ENCODE measurements at places on chromosomes 7 and 10.

GRCh38 chr10:130560116-130560515 lies 423.9 kb downstream of the GLRX3 start:
- no peak for DNase-seq

DNA sequence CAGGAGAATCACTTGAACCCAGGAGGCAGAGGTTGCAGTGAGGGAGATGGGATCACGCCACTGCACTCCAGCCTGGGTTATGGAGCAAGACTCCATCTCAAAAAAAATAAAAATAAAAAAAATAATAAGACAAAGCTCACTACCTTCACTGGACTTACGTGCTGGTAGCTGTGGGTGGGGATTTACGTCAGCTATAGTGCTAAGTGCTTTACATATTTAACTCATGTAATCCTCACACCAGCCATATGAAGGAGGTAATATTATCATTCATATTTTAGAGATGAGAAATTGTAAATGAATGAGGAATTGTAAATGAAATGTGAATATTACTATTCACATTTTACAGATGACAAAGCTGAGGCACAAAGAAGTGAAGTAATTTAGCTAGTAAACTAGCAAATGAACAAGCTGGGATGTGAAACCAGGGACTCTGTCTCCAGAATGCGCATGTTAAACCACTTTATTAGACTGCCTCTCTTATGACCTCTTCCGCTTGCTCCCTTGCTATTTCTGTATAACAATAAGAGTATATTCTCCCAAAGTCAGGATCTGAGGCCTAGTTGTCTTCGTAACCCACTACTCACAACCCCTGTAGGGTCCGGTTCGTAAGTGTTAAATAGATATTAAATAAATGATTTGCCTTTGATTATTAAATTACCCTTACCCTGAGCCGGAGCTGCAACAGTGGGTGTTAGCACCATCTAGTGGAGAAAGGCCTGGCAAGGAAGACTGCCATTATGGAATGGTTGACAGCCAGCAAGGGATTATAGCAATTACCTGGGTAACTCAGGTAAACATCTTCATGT lies 70.2 kb downstream of the HTR7 start:
- DNase-seq = peak; percentile 21

DNA sequence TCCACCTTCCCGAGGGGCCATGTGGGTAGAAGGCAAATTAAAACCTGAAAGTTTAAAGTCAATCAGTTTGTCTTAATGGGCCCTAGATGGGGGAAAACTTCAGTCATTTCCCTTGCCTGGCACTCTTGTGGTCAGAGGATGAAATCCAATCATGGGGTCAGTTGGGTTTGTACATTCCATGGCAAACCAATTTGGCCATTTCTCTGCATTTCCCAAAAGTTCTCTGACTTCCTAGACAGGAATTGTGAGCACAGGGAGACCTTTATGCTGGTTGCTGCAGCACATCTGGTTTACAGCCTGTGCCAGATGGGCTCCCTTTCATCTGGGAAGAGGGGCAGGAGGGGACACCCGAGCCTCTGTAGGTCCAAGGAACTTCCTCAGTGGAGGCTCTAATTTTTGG lies 113.0 kb downstream of the CYP26A1 start:
- DNase-seq = no peak

DNA sequence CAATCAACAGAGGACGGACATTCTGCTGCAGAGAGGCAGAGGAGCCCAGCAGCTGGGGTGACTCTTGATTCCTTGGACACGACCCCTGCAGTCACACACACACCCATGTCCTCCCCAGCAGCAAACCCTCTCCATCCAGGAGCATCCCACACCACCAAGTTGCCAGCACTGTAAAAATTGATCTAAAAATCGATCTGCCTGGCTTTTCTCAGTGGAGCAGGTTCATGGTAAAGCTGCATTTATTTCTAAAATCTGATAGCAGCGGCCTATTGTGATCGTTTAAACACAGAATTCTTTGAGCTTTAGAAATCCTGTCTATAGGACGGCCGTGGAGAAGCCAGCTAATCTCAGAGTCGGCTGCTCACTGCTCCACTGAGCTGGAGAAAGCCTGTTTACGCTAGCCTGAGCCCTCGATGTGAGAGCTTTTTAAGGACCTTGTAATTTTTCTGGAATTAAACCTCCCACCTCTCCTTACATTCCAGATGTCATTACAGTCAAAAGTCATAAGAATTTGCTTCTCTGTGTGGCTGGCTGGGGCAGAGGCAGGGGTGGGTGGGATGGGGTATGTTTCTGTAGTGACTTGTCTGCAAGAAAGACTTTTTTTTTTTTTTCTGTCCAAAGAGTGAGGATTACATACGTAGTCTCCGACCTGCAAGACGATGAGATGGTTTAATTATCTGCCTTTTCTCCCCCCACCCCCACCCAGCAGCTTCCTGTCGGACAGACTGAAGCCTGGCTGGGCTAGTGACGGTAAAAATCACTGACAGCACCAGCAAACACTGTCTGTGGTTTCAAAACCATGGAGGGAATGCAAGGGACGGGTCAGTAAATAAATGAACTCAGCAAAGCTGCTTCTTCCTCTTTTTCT lies 31.6 kb downstream of the TRIM8 start:
- DNase-seq = peak; percentile 50

GRCh38 chr7:129859183-129859582 lies 93.6 kb downstream of the UBE2H start:
- no peak for DNase-seq

- DNase-seq = no peak
Observed at GRCh38 chr7:27202862-27203134, 2.9 kb upstream of the HOXA13 start.

GRCh38 chr10:86443069-86443468 lies 76.5 kb upstream of the GRID1 start:
- DNase-seq = no peak

DNA sequence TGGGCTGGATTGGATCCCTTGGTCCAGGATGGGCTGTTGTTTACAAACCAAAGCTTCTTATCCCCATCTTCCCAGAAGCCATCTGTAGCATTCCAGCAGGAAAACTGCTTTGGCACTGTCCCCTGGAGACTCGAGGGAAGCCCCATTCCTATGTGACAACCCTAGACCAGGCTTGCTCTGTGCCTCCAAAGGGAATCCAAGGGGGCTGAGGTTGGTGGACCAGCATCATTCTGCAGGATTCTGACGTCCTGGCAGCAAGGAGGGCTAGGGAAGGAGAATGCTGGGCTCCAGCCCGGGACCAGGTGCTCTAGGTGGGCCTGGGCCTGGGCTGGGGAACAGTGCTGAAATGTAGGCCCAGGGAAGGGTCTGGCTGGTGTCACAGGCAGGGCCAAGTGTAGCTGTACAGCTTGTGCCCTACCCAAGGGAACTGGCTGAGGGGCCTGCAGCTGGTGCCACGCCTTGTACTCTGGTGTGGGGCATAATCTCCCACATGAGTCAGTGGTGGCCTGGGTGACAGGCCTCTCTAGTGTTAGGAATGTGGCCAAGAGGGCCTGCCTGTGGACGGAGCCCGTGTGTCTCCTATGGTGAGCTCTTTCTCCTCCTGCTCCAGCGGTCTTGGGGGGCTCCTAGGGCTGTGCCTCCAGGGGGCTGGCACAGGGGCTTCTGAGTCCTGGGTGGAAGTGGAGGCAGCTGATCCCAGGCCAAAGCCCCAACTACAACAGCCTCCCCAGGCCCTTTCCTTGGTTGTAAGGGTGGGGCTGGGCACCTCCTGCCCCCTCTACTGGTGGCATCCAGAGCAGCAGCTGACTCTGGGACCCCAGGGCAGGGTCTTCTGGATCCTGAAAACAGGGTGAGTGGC lies 25.2 kb downstream of the TRIM8 start:
- peak; percentile 56 for DNase-seq

DNA sequence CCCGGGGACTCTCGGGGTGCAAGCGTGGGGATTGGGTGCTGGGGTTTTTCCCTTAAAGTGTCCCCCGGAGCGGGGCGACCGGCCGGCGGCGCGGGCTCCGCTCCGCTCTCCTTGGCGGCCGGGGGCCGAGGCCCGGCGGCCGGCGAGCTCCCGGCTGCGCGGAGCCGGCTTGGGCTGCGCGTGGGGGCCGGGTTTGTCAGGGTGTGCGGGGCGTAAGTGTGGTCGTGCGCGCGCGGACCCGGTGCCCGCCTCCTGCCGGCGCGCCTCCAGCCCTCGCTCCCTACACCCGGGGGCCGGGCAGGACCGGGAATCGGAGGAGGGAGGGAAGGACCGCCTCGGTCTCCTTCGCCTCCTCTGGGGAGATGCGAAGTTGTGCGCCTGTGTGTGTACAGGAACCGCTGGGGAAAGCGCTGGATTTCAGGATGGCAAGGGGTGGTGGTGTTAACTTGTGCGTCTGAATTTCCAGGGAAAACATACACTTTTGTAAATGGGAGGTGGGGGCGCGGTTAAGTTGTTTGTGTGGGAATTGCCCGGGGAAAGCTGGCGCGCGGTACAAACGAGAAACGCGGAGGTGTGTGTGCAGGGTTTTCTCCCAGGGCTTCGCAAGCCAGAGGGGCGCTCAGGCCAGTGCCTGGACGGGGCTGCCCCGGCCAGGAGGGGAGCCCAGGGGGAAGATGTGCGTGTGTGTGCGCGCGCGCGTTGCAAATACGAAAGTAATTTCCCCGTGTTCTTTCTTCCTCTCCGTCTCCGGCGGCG lies 737 bp downstream of the ZMIZ1 start:
- peak; percentile 69 for DNase-seq

- no peak for DNase-seq
Observed at GRCh38 chr10:75397496-75398199, 3.9 kb downstream of the ZNF503 start.

DNA sequence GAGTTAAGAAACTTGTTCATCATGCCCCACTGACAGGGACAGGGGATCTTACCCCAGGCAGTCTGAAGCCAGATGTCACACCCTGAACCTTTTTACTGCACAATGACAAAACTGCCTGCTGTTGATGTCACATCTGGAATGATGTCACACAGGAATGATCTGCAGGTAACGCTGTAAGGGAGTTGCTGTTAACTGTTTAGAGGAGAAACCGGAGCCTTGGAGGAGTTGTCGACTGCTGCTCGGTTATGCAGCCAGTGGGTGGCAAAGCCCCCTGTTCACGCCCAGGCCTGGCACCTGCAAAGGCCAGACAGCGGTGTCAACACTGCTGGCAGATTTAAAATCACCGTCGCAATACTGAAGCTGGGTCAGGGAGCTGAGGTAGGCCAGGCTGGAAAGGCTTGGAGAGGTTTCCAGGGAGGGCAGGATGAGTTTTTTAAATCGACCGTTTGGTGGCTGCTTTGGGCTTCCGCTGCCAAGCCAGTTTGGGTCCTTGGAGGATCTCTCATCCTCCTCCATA lies 10.0 kb upstream of the SLIT1 start:
- no peak for DNase-seq

DNA sequence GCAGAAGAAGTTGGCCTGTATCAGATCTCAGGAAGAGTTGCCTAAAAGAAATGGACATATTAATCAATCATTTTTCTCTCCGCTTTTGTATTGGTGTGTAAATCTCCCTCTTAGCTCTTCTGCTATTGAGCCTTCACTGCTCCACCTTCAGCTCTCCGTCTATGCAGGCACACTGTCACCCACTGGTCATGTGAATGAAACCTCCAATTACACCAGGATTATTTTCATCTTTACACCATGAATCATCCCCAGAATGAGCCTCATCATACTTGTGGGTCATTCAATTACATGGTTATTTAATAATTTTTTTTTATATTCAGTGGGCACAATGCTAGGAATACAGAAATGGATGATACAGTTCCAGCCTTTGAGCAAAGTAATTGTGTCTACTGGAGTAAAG lies 92.6 kb downstream of the LRRC4 start:
- peak; percentile 5 for DNase-seq

DNA sequence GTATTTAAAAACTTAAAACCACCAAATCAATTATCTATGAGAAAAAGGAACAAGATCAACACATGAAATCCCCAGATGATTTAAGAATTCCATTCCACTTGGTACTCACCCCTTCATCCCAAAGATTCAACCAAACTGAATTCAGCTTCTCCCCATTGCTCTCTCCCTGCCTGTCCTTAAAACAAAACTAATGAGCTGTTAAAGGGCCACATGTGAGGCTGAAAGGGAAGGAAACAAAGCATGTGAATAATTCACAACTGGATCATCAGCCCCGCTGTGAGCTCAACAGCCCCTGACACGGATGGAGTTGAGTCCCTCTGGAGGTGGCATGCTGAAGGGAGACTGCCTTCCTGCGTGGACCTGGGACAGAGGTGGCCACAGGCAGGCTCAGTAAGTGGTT lies 32.9 kb downstream of the VOPP1 start:
- DNase-seq = no peak

DNA sequence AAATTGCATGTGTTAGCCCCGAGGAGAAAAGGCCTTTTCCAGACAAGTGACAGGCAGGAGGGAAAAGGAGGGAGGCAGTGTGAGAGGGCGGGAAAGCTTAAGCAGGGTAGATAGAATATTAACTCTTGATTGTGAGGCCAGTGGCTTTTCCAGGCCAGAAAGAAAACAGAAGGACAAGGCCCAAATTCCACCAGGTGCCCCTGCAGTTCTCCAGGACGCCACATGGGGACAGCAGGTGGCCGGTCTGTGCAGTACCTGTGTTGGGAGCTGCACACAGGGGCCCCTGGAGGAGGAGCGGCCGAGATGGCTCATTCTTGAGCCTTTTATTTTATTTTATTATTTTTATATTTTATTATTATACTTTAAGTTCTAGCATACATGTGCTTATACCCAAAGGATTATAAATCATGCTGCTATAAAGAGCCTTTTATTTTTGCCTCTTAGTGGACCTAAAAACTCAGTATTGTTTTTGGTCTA lies 141.3 kb upstream of the KLF14 start:
- DNase-seq = peak; percentile 36

GRCh38 chr10:86195521-86196157 lies 171.0 kb downstream of the GRID1 start:
- DNase-seq = no peak

GRCh38 chr7:98802781-98803110 lies 67.1 kb downstream of the TMEM130 start:
- no peak for DNase-seq

- DNase-seq = no peak
Observed at GRCh38 chr10:55822096-55822495, 539.0 kb downstream of the ZWINT start.

GRCh38 chr7:63925262-63925625 lies 73.4 kb upstream of the ZNF722 start:
- DNase-seq = peak; percentile 6

Data from heart right ventricle (tissue), 16 donors.